ENCODE measurements at places on chromosomes 7 and 10.

GRCh38 chr7:158324397-158325360, 262.9 kb downstream of the PTPRN2 start:
- no peak for DNase-seq

DNA sequence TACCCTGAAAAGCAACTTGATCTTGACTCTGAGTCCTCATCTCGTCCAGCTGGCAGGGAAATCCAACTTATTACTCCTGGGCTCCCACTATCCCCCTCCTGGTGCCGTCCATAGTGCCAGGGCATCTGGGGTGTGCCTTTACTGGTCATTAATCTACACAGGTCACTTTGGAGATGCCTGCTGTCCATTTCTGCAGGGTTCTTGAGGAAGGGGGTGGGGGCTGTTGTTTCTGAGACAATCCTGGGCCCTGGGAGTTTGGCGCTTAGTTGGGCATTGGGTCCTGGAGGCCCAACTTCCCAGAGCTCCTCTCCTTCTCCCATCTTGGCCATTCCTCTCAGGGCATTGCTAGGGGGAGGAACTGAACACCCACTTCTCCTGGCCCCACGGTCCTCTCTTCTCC, 6.0 kb upstream of the TACR2 start:
- no peak for DNase-seq

- no peak for DNase-seq
These were observed 109.6 kb downstream of the GPR37 start for GRCh38 chr7:124655990-124656389.

- no peak for DNase-seq
These were observed 82.2 kb upstream of the GPR22 start for GRCh38 chr7:107387573-107388219.
